Trophoblast cell (in vitro differentiated cells and primary cell): ENCODE measurements at places on chromosomes 5 and 9.

DNA sequence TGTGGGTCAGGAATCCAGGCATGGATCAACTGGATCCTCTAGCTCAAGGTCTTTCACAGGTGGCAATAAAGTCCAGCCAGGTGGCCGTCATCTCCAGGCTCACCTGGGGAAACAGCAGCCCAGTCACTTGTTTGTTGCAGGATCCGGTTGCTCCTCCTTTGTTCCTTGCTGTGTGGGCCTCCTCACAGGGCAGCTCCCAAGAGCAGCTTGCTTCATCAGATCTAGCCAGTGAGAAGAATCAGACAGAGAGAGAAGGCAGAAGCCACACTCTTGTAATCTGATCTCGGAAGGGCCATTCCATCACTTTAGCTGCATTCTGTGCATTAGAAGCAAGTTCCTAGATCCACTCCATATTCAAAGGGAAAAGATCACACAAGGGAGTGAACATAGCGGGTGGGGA lies 3.2 kb upstream of the HSD17B3 start:
- H3K4me1 ChIP-seq = no peaks in the 10 kb centered on the region
- no peaks in the 10 kb centered on the region for H3K27me3 ChIP-seq
- H3K36me3 ChIP-seq = no peaks in the 10 kb centered on the region

DNA sequence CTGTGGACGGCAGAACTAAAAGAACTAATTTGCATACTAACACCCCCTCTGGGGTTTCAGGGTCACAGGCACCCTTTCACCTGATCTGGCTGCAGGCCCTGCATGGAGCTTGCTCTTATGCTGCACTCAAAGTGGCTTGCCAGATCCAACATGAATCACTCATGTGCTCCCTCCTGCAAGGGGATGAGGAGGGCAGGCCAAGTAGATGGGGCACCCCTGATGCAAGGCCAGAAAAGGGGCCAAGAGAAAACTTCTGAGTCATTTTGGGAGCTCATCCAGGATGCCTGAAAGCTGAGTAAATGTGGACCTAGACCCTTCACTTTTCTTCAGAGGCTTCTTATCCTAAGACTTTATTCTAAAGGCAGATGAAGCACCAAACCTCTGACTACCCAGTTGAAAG lies 558.5 kb upstream of the PTGER4 start:
- no peaks in the 10 kb centered on the region for H3K4me1 ChIP-seq
- no peaks in the 10 kb centered on the region for H3K36me3 ChIP-seq
- H3K4me3 ChIP-seq = no peak overlapping the region
- DNase-seq = no peak
- no peaks in the 10 kb centered on the region for H3K27me3 ChIP-seq
- H3K27ac ChIP-seq = no peak overlapping the region

DNA sequence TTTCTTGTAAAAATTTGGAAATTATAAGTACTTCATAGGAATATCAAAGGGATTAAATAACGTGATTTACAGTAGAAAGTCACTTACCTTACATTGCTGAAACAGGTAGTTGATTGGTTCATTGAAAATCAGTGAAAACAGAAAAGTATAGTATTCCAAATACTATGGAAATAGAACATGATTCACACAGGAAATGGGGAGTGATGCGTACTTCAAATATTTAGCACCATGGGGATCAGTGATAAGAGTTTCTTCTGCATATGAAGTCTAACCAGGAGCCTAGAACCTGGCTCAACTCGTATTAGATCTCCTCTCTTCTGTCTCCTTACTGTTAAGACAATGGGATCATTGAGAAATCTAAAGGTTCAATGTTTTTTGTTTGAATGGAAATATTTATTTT lies 133.3 kb downstream of the FAM174A start:
- no peaks in the 10 kb centered on the region for H3K27me3 ChIP-seq
- DNase-seq = no peak
- no peaks in the 10 kb centered on the region for H3K4me1 ChIP-seq
- H3K27ac ChIP-seq = no peak overlapping the region

- H3K27ac ChIP-seq = no peak overlapping the region
- no peak for DNase-seq
- H3K4me3 ChIP-seq = no peak overlapping the region
- H3K36me3 ChIP-seq = no peaks in the 10 kb centered on the region
Measured at GRCh38 chr5:167219298-167219697, 1072.1 kb upstream of the WWC1 start.

DNA sequence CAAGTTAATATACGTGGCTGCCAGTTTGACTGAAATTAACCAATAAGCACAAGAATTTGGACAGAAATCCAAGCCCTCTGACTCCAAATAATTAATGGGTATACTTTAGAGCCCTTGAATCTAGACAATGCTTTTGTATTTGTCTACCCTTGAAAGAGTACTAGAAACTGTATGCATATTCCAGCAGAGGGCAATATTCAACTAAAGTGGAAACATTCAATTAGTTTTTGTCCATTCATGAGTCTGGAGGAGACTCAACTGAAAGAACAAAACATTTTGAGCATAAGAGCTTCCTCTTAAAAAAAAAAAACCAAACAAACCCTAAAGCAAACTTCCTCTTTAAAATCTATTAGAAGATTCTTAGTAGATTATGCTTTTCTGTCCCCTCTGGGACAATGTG lies 157.8 kb downstream of the ARHGEF28 start:
- no peaks in the 10 kb centered on the region for H3K27me3 ChIP-seq
- no peaks in the 10 kb centered on the region for H3K36me3 ChIP-seq
- H3K27ac ChIP-seq = no peak overlapping the region
- H3K4me3 ChIP-seq = no peak overlapping the region

GRCh38 chr9:27511771-27512170 lies 12.3 kb upstream of the IFNK start:
- DNase-seq = no peak
- no peak overlapping the region for H3K4me3 ChIP-seq
- H3K27me3 ChIP-seq = no peaks in the 10 kb centered on the region
- H3K4me1 ChIP-seq = no peaks in the 10 kb centered on the region
- H3K27ac ChIP-seq = no peak overlapping the region

DNA sequence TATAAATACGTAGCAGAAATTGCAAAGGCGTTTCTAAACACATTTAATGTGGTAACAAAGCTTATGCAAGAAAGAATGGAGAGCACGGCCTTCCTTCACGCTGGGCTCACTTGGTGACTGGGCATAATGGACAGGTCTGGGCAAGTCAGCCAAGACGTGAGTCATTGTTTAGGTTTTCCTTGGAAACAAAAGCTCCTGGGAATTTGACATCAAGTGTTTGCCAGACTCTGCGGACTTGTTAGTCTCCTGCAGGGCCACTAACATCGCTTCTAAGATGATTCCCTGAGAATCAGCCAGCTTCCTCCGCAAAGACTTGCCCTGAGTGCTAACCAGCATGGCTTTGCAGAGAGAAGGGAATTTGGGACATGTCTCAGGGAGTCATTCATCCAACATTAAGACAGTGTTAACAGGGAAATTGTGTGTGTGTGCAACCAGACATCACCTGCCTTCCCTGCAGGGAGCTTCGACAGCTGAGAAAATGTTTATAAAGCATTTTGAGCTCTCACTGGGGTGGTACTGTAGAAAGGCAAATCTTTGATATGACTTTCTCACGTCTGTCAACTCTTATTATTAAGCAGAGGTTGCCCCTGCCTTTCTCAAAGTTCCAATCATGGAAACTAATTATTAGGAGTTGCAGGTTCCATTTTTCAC lies 182.5 kb downstream of the NTRK2 start:
- H3K4me3 ChIP-seq = no peak overlapping the region
- peaks cover 5% of the 10 kb centered on the region for H3K4me1 ChIP-seq
- H3K36me3 ChIP-seq = no peaks in the 10 kb centered on the region
- H3K27me3 ChIP-seq = no peaks in the 10 kb centered on the region
- peak; percentile 95 for DNase-seq

DNA sequence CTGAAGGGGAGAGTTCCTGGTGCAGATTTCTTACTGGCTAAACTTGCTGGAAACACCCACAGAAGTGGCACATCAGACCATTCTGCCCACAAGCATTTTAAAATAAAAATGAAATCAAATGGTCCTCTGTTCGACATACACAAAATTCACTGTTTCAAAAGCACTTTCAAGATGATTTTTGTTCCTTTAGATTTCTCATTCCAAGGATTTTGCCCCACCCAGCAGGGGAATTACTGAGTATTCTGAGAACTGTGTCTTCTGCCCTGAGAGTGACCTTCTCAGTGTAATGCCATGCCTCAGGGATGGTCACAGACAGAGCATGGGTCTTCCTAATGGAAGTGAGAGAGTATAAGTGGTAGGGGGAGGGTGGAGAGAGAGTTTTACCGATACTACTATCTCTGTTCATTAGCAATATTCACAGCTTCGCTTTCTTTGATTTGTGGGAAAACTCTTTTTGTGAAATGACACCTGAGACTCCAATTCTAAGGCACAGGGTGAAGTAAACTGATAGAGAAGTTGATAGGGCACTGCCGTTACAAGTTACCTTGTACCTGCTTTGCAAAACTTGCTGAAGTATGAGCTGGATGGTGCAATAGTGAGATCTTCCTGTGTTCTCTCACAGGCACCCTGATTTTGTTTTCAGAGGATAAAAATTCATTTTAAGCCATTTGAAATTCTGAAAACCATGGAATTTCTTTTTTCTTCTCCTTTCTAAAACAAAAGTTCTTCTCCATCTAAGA lies 95.8 kb upstream of the CD180 start:
- H3K27ac ChIP-seq = no peak overlapping the region
- no peaks in the 10 kb centered on the region for H3K27me3 ChIP-seq
- no peak overlapping the region for H3K4me3 ChIP-seq
- peaks cover 5% of the 10 kb centered on the region for H3K4me1 ChIP-seq
- DNase-seq = peak; percentile 15

DNA sequence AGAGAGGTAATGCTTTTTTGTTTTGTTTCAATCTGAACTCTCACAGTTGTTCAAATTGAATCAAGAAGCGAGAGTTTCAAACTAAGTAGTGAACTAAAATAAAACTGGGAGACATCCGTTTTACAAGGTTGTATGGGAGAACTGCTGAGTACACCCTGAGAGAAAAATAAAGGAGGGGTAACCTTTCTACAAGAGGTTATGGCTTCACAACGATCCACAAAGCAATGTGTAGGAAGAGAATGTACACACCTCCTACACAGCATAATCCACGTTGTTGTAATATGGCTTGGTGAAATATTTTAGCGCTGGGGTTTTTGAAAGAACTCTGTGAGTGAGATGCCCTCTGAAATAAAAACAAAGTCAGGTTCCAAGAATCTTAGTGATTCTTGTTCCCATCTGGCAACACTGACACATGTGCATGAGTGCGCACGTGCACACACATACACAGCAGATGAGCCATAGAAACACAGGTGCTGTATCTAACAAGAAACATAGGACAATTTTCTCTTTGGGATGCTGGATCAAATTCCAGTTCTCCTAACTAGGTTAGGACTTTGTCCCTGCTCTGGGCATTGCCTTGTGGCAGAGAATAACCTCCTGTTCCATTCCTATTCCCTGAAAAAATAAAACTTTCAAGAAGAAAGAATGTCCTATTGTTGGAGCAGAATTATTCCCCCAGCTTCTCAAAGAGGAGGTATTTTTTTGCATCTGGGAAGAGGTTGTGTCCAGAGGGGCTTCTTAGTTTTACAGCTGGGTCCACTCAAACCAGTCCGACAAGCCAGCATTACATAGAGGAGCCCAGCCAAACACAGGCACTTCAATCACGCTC lies 94.5 kb upstream of the EFNA5 start:
- no peak overlapping the region for H3K27ac ChIP-seq
- no peak for DNase-seq
- no peak overlapping the region for H3K4me3 ChIP-seq
- H3K27me3 ChIP-seq = no peaks in the 10 kb centered on the region

GRCh38 chr9:93154293-93154903 lies 20.3 kb upstream of the NINJ1 start:
- DNase-seq = no peak
- H3K4me1 ChIP-seq = no peaks in the 10 kb centered on the region
- no peaks in the 10 kb centered on the region for H3K27me3 ChIP-seq
- H3K4me3 ChIP-seq = no peak overlapping the region

- no peaks in the 10 kb centered on the region for H3K36me3 ChIP-seq
- H3K4me1 ChIP-seq = no peaks in the 10 kb centered on the region
- no peak for DNase-seq
- no peak overlapping the region for H3K27ac ChIP-seq
- no peaks in the 10 kb centered on the region for H3K27me3 ChIP-seq
- H3K4me3 ChIP-seq = no peak overlapping the region
Measured at GRCh38 chr5:73826301-73827105, 200.5 kb downstream of the ARHGEF28 start.

GRCh38 chr9:22374051-22374450 lies 72.6 kb upstream of the DMRTA1 start:
- no peak overlapping the region for H3K27ac ChIP-seq
- H3K27me3 ChIP-seq = no peaks in the 10 kb centered on the region
- no peaks in the 10 kb centered on the region for H3K4me1 ChIP-seq
- H3K4me3 ChIP-seq = no peak overlapping the region
- H3K36me3 ChIP-seq = no peaks in the 10 kb centered on the region

DNA sequence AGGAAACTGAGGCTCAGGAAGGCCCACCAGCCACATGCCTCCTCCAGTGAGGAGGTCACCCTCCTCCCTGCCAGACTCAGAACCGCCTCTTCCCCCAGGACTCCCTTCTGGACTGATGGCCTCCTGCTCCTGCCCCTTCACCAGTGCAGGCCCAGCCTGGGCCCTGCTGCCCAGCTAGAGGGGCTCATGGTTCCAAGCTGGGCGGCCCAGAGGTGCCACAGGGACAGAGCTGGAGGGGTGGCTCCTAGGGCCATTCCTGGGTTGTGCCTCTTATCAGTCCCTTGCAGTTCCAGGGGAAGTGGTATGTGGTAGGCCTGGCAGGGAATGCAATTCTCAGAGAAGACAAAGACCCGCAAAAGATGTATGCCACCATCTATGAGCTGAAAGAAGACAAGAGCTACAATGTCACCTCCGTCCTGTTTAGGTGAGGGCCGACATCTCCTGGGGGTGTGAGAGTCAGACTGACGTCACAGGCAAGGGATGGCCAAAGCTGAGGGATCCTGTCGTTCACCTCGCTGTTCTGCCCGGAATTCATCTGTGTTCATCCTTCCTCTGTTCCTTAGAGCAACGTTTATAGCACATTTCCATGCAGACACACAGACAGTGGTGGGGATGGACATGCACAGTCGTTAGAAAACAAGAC lies 819 bp downstream of the LCN2 start:
- H3K27ac ChIP-seq = no peak overlapping the region
- H3K36me3 ChIP-seq = no peaks in the 10 kb centered on the region
- H3K4me1 ChIP-seq = peaks cover 12% of the 10 kb centered on the region
- DNase-seq = no peak
- no peaks in the 10 kb centered on the region for H3K27me3 ChIP-seq
- H3K4me3 ChIP-seq = no peak overlapping the region

DNA sequence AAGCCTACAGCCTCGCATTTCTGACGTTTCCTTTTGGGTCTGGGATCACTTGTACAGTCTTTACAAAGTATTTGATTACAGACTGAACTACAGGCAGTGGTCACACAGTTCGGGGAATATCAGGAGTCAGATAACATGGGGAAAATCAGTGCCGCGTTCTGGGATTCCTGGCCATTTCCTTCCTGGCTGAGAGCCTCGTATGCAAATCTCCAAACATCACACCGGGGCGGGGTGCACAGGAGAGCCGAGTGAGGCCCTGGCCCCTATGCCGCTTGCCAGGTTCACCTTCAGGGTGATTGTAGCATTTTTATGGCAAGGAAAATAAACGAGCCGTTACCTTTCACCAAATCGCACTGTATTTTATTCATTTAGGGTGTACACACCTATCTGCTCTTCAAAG lies 29.6 kb upstream of the SLC9A3 start:
- no peaks in the 10 kb centered on the region for H3K4me1 ChIP-seq
- no peak overlapping the region for H3K4me3 ChIP-seq
- no peaks in the 10 kb centered on the region for H3K36me3 ChIP-seq
- DNase-seq = no peak
- peaks cover 2% of the 10 kb centered on the region for H3K27me3 ChIP-seq
